H1 (cell line): ENCODE measurements at places on chromosomes 2 and 18. TPM values are rescaled to one million over a fixed set of nuclear protein-coding genes. Genes with fewer than 3 reads are reported as not detected.
A peak's percentile ranks its signal among the peaks of the same experiment; 100 is the strongest.

Gene IL1B
- not detected in 2 replicates for polyA plus RNA-seq

- H3K4me1 ChIP-seq = no peaks in the 10 kb centered on the region
- no peaks in the 10 kb centered on the region for H3K27me3 ChIP-seq
- H3K27ac ChIP-seq = no peak overlapping the region
- no peaks in the 10 kb centered on the region for H3K36me3 ChIP-seq
Observed at GRCh38 chr2:105827351-105828096, 82.8 kb downstream of the NCK2 start.

GRCh38 chr18:44098551-44099098 lies 582.1 kb upstream of the SETBP1 start:
- no peak overlapping the region for H3K4me3 ChIP-seq
- H3K27me3 ChIP-seq = no peaks in the 10 kb centered on the region
- DNase-seq = peak; percentile 36
- H3K27ac ChIP-seq = no peak overlapping the region

Gene SCN7A
- polyA plus RNA-seq = 0.03 and 0.09 TPM in 2 replicates

Gene IL1F10
- polyA plus RNA-seq = not detected in 2 replicates
